CD4-positive, alpha-beta T cell treated with Interleukin-1 beta for 1 hour (primary cell): ENCODE measurements at places on chromosomes 7 and 10.

DNA sequence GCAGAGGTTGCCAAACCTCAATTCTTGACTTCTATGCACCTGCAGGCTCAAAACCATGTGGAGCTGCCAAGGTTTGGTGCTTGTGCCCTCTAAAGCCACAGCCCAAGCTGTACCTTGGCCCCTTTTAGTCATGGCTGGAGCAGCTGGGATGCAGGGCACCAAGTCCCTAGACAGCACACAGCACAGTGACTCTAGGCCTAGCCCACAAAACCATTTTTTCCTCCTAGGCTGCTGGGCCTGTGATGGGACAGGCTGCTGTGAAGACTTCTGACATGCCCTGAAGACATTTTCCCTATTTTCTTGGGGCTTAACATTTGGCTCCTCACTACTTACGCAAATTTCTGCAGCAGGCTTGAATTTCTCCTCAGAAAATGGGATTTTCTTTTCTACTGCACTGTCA is 27.8 kb upstream of the LRRN3 start:
- DNase-seq = no peak

DNA sequence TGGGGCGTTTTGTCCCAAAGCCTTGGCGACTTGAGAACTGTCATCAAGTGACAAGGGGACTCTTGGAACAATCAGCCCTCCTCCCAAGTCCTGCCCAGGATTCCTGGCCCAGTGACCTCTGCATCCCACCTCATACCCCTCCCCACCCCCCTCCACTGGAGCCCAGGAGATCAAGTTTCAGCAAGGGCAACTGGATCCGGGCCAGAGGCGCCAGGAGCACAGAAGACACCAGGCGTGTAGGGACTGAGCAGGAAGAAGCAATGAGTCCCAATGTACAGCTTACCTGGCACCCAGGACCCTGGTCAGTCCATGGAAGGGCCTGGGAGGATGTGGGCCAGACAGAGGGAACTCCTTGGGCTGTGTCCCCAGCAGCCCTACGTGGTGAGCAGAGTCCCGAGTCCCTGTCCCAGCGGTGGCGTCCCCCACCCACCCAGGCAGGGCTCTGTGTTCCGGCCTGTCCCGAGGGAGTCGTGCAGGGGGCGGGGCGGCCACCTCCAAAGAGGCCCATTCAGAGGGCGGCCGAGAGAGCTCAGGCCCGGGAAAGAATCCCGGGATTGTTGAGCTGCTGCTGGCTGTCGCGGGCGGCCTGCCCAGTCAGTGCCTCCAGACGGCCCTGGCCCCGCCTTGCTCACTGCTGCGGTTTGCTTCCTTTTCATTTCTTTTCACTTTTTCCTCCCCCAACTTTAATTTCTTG is 254.1 kb downstream of the TNS3 start:
- DNase-seq = no peak

GRCh38 chr7:30303312-30304039 is 19.1 kb downstream of the ZNRF2 start:
- DNase-seq = no peak

DNA sequence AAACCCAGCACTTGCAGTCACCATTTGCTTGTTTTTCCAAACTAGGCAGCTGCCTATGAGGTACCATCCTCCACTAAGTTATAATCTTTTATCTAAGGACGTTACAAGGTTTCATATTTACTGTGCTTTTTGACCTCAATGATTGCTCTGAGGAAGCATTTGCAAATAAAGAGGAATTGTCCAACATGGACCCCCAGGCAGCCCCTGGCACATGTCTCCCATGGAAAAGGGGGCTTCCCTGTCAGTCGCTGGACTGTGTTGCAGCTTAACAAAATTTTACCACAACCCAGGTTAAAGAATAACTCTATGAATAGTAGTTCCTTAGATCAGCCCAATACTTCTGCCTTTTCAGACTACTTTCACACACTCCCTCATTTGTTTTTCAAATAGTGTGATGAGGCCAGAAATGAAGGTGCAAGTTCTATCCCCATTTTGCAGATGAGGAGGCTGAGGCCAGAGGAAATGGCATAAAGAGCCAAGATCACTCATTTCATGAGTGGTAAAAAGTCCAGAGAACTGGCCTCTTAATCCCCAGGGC is 52.8 kb upstream of the ZPBP start:
- no peak for DNase-seq

GRCh38 chr10:128625926-128626325 is 499.7 kb upstream of the MKI67 start:
- DNase-seq = no peak
